Astrocyte of the cerebellum (primary cell): ENCODE measurements at places on chromosomes 7 and 10.
A peak's percentile ranks its signal among the peaks of the same experiment; 100 is the strongest.

- DNase-seq = peak; percentile 96
Observed at GRCh38 chr10:126270111-126270510, 118.2 kb downstream of the ADAM12 start.

- DNase-seq = peak; percentile 22
Observed at GRCh38 chr10:91709394-91709798, 76.5 kb upstream of the PPP1R3C start.

DNA sequence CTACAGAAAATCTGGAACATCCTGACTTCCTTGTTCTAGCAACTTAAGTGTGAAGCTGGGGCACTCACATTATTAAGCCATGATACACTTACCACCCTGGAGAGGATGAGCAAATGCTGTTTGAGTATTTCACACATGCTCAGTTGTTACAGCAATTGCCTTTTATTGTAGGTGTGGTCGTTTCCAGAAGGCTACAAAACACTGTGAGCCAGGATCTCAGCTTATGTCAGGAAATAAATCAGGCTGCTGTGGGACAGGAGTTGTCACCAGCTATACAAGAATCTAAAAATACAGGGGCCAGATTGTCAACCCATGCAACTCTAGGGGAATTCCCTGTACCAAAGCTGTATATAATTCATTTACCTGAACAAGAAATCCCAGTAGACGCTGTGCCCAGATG lies 273.3 kb upstream of the SP4 start:
- DNase-seq = no peak

GRCh38 chr7:122850528-122850927 lies 35.7 kb downstream of the CADPS2 start:
- no peak for DNase-seq

- no peak for DNase-seq
Observed at GRCh38 chr7:84247591-84247990, 53.0 kb upstream of the SEMA3A start.

DNA sequence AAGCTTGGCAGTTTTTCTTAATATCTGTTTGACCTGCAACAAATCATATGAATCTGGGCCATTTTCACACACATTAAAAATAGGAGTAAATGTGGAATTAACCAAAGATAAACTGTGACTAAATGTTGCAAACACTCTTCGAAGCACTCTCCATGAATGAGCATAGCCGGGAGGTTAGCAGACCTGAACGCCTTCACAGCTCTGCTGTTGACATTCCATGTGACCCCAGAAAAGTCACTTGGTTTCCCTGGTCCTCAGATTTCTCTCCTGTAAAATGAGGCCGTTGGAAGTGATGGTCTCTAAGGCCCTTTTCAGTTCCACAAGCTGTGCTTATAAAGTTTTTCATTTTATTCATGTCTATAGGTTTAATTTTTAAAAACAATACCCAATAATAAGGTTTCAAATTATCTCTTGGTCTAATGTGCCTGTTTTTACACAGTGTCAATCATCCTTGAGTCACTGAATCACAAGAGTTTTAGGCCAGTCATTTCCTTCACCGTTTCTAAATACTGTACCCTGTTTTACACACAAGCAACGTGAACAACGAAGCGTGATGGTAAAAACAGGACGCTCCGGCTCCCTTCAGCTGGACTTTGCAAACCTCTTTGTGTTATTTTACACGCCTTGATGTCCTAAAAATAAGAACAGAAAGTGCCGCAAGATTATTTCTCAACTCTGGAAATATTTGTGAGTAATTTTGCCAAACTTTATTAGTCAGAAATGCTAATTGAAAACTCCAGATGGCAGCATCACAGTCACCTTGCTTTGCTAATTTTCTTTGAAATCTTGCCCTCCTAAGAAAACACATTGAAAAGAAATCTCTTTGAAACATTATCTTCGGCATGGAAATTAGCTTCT lies 38.6 kb upstream of the MET start:
- DNase-seq = peak; percentile 36

DNA sequence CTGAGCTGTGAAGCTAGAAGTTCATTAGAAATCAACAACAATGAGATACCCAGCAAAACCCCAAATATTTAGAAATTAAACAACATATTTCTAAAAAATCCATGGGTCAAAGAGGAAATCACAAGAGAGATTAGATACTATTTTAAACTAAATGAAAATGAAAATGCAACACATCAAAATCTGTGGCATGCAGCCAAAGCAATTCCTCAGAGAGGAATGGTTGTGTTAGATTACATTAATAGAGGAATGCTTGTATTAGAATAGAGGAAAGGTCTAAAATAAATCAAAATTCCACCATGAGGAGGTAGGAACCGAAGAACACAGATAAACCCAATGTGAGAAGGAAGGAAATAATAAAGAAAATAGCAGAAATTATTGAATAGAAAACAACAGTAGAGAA lies 642.1 kb upstream of the GALNT17 start:
- DNase-seq = no peak

DNA sequence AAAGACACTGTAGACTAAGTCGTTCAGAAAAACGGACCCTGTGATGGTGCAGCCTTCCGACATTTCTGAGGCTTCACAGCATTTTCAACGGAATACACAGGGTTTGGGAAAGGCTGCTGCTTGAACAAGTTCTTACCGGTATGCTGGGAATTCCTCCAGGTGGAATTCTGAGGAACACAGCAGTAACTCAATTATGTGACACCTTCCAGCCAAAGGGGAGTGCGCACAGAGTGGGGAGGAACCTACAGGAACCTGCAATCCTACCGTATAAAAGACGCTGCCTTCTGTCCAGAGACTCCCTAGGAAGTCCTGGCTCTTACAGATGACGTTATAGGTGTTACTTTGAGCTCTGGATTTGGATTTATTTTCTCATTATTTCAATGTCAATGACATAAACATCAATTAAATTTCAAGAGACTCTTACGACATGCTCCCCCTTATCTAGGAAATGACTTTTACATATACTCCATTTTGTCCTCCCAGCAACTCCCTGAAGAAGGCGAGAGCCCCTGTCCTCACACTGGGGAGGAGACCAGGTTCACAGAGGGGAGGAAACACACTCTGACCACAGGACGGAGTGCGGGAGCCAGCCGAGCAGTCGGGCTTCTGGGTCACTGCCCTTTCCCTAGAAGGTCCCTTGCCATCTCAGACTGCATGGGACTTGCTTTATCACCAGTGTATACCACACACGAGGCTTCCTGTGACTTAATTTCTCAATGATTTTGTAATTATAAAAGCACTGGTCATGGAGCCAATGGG lies 27.9 kb downstream of the VIPR2 start:
- DNase-seq = no peak

DNA sequence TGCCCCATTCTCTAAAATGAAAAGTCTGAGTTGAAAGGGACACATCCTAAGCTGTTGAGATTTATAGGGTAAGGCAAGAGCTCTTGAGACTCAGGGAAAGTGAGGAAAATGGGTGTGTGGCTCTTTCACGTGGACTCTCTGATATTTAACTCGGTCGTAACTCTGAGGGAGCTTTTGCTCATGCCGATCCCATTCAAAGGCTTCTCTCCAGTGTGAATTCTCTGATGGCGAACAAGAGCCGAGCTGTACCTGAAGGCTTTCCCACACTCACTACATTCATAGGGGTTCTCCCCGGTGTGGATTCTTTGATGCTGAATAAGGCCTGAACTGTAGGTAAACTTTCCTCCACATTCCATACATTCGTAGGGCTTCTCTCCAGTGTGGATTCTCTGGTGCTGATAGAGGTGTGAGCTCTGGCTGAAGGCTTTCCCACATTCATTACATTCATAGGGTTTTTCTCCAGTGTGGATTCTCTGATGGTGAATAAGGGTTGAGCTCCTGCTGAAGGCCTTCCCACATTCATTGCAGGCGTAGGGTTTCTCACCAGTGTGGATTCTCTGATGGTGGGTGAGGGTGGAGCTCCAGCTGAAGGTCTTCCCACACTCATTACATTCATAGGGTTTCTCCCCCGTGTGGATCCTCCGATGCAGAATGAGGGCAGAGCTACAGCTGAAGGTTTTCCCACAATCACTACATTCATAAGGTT lies 10.4 kb downstream of the ZNF3 start:
- DNase-seq = no peak

DNA sequence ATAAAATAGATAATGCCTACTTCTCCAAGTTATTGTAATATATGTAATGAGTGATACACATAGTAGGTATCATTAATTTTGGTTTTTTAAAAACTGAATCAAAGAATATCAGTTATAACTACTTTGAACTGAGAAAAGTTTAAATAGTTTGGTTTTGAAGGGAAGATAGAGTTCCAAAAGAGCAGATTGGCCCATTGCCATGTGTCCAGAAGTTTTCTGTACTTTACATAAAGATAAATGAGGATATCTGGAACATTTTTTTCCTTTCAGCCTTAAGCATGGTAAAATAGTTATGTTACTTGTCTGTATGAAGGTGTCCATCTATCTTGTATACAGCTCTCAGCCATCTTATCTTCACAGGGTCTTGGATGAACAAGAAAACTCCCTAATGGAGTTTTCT lies 97.9 kb upstream of the MXI1 start:
- DNase-seq = no peak

DNA sequence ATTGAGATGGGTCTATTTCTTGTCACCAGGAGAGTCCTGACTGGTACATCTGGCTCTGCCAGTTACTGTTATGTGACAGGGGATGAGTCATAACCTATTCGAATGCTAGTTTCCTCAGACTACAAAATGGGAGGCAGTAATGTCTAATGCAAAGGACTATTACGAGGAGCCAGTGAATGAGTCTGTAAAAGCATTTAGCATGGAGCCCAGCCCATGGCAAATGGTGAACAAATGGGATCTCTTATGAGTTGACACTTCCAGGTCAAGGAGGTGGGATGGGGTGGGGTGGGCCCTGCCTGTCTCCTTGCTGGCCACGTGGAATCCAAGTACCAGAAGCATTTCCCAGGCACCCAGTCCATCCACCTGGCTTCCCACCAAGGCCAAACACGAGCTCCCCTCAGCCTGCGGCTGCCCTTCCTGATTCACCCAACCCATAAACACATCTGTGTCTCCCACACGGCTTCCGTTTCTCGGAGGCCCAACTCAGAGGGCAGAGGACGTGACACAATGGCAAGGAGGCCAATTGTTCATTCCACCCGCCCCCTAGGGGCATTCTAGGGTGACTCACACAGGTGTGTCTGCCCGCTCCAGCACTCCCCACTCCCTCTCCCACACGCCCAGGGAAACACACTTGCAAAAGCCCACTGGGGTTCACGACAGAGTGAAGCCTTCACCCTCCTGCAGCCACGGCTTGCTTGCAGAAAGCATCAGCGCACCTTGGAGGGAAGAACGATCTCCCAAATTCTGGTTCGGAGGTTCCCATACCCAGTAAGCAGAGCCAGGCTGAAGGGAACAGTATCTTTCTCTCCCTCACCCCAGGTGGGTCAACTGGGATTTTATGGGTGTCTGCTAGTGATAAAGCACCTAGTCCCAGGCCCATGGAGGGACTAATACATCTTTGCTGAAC lies 109.8 kb downstream of the SH3PXD2A start:
- no peak for DNase-seq

DNA sequence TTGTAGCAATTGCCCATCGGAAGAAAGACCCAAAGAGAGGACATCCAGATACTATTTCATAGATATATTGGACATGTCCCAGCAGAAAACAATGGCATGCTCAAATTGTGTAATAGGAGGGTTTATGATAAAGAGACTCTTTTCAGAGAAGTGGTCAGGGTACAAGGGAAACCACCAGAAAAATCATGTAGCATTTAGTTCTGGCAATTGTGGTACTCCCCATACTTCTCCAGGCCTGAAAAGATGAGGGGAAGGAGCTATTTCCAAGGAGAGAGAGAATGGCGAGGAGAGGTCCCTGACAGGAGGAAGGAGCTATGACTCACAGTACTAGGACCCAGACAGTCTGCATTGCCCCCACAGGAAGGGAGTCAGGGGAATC lies 68.4 kb upstream of the ADO start:
- DNase-seq = no peak

DNA sequence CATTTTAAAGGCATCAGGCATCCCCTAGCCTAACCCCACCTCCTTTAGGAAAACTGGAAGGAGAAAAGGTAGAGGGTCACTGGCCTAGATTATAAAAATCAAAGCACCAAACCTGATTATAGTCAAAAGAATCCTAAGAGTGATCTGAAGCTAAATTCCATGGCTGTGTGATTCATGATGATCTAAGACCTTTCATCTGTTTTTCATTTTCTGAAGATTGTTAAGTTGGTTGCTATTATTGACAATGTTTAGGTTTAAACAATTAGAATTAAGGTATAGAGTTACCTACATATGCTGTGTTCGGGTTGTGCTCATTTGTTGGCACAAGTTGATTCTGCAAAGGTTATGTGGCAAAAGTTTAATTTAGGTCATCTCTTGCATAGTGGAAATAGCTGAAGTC lies 148.7 kb downstream of the BICC1 start:
- DNase-seq = no peak

DNA sequence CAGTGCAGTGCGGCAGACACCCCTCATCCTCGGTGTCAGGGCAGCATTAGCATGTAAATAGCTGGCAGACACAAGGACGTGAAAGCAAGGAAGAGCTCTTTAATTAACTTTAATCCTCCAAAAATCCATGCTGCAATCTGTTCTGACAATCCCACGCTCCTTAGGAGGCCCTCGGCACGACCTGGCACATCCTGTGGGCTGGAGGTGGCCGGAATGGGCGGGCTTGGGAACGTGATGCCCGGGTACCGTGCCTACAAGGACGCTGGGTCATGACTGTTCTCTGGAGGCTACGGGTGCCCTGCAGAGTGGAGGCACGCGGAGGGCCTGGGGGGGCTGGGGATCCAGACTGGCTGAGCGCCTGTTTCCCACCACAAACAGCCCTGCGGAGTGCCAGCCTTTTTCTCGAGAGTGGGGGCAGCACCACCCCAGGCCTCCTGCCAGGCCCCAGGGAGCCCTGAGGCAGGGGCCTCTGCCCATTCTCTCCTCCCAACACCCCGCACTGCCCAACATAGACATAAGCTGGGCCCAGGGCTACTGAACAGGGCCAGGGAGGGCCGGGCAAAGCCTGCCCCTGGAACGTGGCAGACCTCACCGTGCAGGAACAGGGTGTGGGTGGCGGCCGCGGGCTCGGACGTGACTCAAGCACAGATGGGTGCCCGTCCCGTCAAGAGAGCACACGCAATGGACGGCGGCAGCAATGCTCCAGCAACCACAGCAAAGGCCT lies 189.3 kb downstream of the MAD1L1 start:
- no peak for DNase-seq
